ENCODE measurements at places on chromosomes 11 and 22.

- DNase-seq, result no peak
Observed at GRCh38 chr11:9982796-9983579, 311.0 kb downstream of the SBF2 start.

GRCh38 chr11:78177216-78177615 lies 11.2 kb downstream of the KCTD21 start:
- no peak for DNase-seq

- DNase-seq, result no peak
Observed at GRCh38 chr11:11977206-11977938, 31.1 kb downstream of the DKK3 start.

DNA sequence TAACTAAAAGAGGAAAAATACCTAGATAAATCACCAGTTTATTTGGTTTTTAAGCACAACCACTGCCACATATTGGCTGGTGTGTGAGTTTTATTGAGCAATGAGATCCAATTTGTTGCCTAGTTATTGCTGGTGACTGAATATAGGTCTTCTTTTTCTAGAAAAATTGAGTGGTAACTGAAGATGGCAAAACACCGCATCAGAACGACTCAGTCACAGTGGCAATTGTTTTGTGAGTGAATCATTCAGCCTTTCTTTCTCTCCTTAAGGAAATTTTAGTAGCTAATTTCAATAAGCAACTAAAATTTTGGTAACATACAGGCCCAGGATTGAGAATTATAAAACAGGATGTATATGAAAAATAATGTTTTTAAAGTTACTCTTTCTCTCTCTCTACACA lies 533.0 kb downstream of the KCNA4 start:
- no peak for DNase-seq

GRCh38 chr22:20647586-20648305 lies 126.2 kb upstream of the SERPIND1 start:
- DNase-seq, result no peak
